ENCODE measurements at places on chromosomes 11 and 22.
A peak's percentile ranks its signal among the peaks of the same experiment; 100 is the strongest.

GRCh38 chr11:72039856-72040401 is 40.4 kb downstream of the NUMA1 start:
- no peak for DNase-seq

GRCh38 chr11:19306179-19306944 is 65.6 kb upstream of the E2F8 start:
- DNase-seq, result no peak

DNA sequence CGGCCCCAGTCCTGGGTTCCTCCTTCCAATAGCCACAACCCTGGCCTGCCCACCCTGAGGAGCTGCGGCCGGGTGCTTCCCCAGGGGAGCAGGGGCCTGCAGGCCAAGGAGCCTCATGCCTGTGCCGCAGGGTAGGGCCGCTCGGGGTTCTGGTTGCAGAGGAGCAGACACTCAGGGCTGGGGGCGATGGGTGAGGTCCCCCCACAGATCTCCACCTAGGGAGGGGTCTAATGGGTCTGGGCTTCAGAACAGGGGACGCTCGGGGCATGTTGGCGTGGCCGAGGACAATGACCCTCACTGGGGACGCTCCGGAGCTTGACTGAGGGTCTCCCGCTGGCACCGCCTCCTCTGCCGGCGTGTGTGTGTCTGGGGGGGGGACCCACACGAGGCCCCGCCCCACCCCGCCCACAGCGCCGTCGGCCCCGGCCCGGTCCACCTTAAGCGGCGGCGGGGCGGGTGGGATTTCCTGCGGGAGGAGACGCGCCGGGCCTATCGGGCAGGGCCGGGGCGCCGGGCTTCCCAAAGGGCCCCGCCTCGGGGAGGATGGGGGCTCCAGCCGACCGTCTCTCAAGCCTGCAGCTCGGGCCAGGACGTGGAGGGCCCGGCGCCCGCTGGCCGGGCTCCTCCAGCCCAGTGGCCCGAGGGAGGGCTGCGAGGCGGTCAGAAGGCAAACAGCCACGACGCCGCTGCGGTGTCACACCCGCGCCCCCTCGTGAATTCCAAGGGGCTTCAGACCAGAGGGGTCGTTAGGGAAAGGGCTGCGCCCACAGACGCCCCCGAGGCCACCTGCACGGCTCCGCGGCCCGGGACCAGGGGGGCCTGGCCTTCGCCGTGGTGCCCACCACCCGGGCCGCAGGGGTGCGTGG is 640 bp upstream of the ZDHHC8 start:
- peak; percentile 86 for DNase-seq

GRCh38 chr11:75514596-75514995 is 11.1 kb downstream of the GDPD5 start:
- no peak for DNase-seq

- DNase-seq, result no peak
Observed at GRCh38 chr11:103970701-103971249, 65.7 kb upstream of the DDI1 start.

DNA sequence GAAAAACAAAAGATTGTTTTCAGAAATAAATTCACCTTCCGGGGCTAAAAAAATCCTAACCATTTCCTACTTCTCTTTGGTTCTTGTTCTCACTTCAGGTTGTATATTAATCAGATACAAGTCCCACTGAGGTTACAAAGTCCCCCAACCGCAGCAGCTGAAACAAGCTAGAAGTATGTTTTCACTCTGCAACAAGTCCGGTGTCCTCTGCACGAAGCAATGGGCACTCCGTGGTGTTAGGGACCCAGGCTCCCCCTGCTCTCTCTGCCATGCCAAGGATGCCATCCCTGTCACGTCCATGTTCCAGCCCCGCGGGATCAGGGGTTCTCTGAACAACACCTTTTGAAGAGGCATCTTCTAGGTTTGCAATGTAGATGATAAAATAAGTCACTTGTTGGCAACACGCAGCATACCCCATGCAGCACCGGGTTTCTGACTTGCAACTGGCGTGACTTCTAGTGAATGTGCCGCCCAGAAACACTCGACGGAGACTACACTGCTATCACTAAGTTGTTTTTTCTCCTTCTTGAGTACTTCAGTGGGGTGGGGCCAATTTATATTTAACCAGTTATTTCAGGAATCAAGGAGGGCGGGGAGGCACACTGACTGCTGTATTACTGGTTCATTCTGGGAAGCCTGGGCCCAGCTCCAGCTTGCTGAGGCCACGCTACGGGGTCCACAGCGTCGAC is 25.4 kb upstream of the GSTP1 start:
- no peak for DNase-seq

- DNase-seq, result no peak
Observed at GRCh38 chr11:71543866-71544265, 4.4 kb upstream of the KRTAP5-9 start.

GRCh38 chr11:19541521-19542049 is 171.1 kb upstream of the NAV2 start:
- no peak for DNase-seq

DNA sequence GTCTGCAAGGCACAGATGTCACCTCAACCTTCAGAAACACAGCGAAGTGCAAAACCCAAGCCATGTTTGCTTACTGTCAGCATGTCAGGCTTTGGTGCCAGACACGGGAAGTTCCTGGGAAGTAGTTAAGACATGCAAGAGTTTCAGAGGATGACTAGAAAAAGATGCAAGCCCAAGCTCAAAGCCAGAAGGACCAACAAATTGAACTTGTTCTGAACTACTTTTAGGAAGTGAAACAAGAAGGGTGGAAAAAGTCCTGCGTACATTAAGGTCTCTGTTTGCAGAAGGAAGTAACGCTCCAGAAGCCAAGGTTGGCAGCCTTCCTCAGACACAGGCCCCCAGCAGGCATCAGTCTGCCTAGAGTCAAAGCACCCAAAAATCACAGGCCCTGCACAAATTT is 2.6 kb downstream of the AP1B1 start:
- DNase-seq, result no peak

- DNase-seq, result peak; percentile 78
Observed at GRCh38 chr11:58567889-58568512, 7.7 kb downstream of the LPXN start.

DNA sequence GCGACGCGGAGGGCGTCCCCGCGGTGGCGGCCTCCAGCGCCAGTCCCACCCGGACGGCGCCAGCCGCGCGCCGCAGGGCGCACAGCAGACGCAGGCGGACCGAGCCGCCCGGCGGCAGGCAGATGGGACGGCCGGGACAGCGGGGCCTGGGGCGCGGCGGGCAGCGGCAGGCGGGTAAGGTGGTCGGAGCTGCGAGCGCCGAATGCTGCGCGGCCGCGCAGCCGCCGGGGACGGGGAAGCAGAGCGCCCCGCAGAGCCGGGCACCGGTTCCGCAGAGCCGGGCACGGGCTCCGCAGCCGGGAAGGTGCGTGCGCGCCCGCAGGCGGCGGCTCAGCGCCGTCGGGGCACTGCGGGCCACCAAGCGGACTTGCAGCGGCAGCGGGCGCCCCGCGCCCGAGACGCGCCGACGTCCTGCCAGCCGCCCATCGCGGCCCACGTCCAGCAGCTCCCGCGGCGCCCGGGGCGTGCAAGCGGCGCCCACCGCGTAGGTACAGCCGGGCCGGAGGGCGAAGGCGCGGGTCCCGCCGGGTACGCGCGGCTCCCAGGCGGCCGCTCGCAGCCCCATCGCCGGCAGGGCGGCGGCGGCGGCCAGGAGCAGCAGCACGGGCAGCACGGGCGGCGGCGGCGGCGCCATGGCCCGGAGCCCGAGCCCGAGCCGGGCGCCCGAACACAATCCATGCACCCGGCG is 739 bp downstream of the CELSR1 start:
- no peak for DNase-seq

GRCh38 chr22:21047035-21047661 is 1.4 kb downstream of the LRRC74B start:
- DNase-seq, result no peak

GRCh38 chr11:3823303-3823702 is 14.9 kb downstream of the PGAP2 start:
- DNase-seq, result no peak

GRCh38 chr11:62104816-62105653 is 18.8 kb upstream of the INCENP start:
- DNase-seq, result no peak

- no peak for DNase-seq
Observed at GRCh38 chr22:20748731-20749428, 25.0 kb upstream of the SERPIND1 start.

DNA sequence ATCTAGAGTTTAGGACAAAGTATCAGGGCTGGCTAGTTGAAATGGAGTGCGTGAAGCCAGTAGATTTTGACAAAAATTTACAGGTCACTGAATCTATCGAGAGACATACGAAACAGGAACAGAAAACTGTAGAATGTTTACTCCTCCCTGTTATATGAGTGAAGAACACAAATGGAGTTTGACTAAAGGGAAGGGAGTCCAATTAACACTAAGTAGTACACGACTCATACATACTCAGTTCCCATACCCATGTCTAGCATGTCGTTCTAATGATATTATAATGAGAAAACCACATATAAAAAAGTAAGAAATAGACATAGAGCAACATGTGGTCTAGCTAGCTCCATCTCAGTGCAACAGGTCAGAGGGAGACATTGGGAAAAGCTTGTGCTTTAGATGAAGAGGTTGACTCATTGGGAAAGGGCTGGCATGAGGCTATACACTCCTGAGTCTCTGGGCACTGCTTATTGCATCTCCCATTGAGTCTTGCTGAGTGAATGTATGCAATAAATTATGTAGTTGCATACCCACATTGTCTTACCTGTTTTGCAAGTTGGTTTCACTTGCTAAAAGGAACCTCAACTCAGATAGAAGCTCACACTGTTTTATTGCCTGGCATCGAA is 43.5 kb downstream of the CD44 start:
- no peak for DNase-seq

GRCh38 chr22:48953103-48953720 is 874.5 kb downstream of the BRD1 start:
- no peak for DNase-seq

- no peak for DNase-seq
Observed at GRCh38 chr11:9461760-9462134, 935 bp downstream of the ZNF143 start.

GRCh38 chr11:25793637-25794036 is 538.3 kb upstream of the ANO3 start:
- no peak for DNase-seq

DNA sequence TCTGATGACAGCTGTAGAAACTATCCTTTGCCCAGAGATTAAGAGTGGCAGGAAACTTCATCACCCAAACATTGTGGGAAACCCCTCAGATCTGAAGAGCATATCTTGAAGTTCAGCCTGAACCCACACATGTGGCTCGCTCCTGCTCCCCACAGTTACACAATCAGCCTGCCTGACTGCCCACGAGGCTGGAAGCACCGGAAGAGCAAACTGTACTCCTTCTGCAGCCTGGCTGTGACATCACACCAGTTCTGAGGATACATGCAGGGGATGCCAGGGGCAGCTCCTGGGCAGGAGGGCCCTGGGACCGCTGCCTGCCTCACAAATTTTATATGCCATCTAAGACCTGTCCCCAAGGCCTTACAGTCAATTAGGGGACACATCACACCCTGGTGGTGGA is 444.4 kb downstream of the BUD13 start:
- no peak for DNase-seq

GRCh38 chr11:96331699-96332116 is 11.3 kb downstream of the MAML2 start:
- no peak for DNase-seq

DNA sequence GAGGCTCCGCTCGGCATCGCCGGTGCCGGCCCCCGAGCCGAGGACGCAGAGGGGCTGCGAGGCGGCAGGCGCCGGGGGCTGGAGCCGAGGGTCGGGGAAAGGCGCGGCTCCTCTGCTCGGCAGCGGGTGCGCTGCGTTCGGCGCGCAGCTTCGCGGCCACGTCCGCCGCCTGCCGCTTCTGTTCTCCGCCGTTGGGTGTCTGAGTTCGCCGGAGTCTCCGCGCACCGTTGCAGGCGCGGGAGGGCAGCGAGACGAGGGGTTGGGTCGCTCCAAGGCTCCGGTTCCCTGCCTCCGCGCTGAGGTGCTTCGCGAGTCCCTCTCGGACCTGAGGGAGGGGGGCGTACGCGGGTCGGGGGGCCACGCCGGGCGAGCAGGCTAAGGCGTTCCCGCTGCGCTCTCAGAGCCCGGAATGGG is 347 bp downstream of the MN1 start:
- peak; percentile 47 for DNase-seq

- DNase-seq, result no peak
Observed at GRCh38 chr11:126660761-126661425, 305.4 kb downstream of the ST3GAL4 start.

GRCh38 chr11:119772641-119773415 is 43.8 kb upstream of the NECTIN1 start:
- DNase-seq, result no peak

GRCh38 chr11:102623998-102624397 is 1.1 kb downstream of the MMP20 start:
- no peak for DNase-seq

DNA sequence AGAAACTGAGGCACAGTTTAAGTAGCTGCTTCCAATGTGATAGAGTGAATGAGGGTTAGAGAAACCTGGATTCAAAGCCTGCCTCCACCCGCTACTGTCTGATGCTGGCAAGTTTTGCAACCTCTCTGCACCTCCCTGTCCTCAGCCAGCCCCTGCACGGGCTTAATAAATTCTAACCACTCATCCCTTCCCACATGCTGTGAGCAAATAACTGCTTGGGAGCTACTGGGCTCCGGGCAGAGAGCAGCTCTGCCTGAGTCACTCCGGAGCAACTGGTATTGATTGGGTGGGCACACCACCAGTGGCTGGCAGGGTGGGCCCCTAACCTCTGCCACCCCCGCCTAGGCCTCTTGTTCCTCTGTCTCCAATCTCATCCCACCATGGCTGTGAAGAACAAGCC is 104.3 kb upstream of the SYT13 start:
- no peak for DNase-seq

DNA sequence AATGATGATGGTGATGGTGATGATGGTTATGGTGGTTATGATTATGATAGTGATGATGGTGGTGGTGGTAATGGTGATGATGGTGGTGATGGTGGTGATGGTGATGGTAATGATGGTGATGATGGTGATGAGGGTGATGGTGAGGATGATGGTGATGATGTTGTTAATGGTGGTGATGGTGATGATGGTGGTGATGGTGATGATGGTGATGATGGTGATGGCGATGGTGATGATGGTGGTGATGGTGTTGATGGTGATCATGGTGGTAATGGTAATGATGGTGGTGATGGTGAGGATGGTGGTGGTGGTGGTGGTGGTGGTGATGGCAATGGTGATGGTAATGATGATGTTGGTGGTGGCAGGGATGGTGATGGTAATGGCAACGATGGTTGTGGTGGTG is 1222.5 kb downstream of the BRD1 start:
- DNase-seq, result no peak

DNA sequence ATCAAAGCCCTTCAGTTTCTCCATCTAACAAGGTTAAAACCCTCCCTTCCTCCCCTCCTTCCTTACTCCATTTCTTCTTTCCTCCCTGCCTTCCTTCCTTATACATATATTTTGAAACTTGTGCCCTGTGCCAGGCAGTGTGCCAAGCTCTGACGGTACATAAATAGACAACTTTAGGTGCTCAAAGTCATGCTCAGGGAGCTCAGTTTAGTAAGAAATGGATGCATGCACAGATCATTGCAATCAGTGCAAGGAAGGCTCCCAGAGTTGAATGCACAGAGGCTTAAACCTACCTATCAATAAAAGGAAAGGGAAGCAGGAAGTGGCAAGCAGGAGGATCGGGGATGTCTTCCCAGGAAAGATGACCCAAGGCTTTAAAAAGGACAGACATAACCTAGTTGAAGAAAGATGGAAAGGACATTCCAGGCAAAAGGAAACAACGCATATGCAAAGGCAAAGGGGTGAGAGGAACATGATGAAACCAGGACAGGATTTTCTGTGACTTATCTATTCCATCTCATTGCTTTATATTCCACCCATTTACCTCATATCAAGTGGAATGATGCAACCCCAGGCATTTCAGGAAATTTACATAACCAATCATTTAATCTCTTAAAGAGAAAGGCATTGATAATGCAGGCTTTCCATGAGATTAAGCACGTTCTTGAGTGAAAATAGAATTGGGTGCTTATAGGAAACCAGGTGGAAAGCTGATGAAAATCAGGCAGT is 13.2 kb downstream of the FZD4 start:
- no peak for DNase-seq
